ENCODE measurements at places on chromosomes 16 and 17.

DNA sequence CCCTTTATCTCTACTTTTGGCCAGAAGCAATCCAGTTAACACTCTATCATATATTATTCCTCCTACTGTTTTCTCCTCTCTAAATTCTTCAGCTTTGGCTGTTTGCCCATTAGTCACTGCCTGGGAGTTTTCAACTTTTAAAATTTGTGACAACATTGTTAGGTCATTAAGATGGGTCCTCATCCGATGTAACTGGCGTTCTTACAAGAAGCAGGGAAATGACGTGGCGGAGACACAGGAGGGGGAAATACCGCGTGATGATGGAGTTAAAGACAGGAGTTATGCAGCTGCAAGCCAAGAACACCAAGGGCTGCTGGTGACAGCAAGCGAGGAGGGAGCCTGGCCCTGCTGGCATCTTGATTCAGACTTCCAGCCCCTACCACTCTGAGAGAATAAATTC, 34.8 kb upstream of the CPHXL start:
- no peak for DNase-seq

GRCh38 chr17:76932402-76933333, 64.5 kb downstream of the MGAT5B start:
- DNase-seq, result no peak

DNA sequence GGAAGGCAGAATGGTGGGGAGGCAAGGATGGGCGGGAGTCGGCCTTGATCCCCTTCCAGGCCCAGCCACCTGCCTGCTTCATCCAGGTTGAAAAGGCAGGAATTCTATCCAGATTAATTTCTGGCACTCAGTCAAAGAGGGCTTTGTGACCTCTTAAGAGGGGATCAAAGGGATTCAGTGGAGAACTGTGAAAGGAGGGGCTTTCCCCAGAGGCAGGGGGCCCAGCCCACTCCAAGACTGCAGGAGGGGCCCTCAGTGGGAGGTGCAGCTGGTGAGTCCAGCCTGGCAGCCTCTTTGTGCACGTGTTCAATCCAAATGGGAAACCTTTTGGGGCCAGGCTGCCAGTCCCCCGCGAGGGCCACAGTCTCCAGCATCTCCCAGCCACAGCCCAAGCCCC, 148.5 kb upstream of the PLCG2 start:
- no peak for DNase-seq

GRCh38 chr17:71983828-71984227, 137.0 kb upstream of the SOX9 start:
- DNase-seq, result no peak

DNA sequence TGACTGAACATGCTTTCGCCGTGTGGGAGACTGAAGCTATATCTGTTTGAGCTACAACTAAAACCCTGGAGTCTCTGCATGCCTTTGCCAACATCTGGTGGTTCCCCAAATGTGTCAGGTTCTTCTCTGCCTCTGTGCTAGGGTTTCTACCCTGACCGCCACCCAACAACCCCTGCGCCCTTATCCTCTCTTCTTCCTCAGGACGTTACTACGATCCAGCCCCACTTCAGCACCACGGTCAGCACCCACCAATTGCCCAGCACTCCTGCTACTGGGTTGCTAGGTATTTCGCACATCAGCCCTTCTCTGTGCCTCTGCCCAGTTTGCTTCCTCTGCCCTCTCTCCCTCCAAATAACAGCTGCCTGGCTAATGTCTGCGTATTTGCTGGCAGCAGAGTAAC, 106.3 kb upstream of the HSBP1 start:
- no peak for DNase-seq

GRCh38 chr17:50272246-50272645, 2.0 kb upstream of the TMEM92 start:
- DNase-seq, result no peak
